ENCODE measurements at places on chromosomes 2 and 18. TPM values are rescaled to one million over a fixed set of nuclear protein-coding genes. Genes with fewer than 3 reads are reported as not detected.

DNA sequence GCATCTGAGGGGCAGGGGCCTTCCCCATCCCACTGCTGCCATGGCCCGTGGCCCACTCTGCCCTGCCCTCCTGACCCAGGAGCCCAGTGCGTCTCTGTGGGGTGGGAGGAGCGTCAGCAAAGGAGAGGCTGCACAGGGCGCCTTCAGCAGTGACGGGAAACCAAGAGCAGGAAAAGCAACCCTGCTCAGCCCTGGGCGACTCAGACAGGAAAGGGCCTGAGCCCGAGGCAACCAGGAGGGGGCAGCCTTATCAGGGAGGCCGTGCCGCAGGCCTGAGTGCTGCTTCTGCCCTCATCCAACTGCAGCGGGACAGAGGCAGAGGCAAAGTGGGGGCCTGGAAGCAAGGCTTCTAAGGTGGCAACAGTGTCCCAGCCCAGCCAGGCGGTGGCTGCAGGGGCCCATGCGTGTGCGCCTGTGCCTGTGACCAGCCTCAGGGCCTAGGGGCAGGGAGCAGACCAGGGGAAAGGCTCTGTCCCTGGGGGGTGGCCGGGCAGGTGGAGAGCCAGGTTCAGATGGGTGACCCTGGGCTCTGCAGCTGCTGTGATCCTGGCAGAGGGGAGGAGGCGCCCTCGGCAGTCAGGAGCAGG, 23.3 kb upstream of the ALPI start:
- no peak for DNase-seq

DNA sequence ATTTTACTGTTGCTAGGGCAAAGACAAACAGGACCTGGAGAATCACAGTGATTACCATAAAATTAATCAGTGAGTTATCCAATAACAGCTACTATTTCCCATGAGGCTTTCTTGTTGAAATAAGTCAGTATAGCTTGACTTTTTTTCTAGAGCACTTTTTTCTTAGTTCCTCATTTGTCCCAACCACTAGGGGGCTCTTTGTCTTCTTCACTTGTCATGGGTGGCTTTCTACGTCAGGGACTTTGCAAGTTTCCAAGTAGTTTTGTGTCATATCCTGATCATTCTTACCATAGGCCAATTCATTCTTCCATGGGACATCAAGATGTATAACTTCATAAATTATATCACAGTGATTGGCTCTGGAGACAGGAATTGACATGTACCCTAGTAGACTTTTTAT, 1019.6 kb upstream of the PIK3C3 start:
- no peak for DNase-seq

Gene MC4R
- polyA plus RNA-seq, result 0.06 TPM

Gene TMEM163
- not detected for polyA plus RNA-seq

Gene CHAC2
- 2.4 TPM for polyA plus RNA-seq

Data from AG04450 (cell line).